ENCODE measurements at places on chromosomes 5 and 9.

- no peak for DNase-seq
Measured at GRCh38 chr5:67516948-67517565, 320.5 kb upstream of the CD180 start.

- DNase-seq, result no peak
Measured at GRCh38 chr5:146704949-146705665, 173.4 kb downstream of the PPP2R2B start.

GRCh38 chr5:64201996-64202395 is 36.4 kb downstream of the RNF180 start:
- DNase-seq, result no peak

- no peak for DNase-seq
Measured at GRCh38 chr9:35397216-35397698, 92.7 kb upstream of the RUSC2 start.

DNA sequence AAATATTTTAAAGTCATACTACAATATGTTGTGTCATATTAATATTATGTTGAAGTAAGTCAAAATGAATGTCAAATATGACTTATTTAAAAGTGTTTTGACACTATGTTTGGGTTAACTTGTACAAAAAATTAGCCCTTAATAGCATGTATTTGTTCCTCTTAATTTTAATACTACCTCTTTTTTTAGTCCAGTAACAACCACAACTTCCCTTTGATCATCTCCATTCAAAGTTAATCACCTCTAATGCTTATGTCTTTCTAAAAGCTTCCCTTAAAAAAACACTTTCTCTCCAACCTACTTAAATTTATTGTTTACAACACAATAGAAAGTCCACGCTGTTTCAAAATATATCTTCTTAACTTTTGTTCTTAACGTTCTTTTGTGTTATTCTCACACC is 9.6 kb downstream of the SLCO4C1 start:
- no peak for DNase-seq

- DNase-seq, result no peak
Measured at GRCh38 chr9:74817816-74818215, 69.9 kb downstream of the TRPM6 start.

Measured in SIG-M5 (cell line).